ENCODE measurements at places on chromosomes 7 and 10.
A peak's percentile ranks its signal among the peaks of the same experiment; 100 is the strongest.

GRCh38 chr7:22320416-22320815 lies 36.5 kb downstream of the RAPGEF5 start:
- no peak overlapping the region for H3K4me3 ChIP-seq
- H3K27ac ChIP-seq = no peak overlapping the region
- H3K4me1 ChIP-seq = no peaks in the 10 kb centered on the region
- peaks cover 35% of the 10 kb centered on the region for H3K27me3 ChIP-seq
- H3K36me3 ChIP-seq = no peaks in the 10 kb centered on the region

GRCh38 chr7:155069992-155070751 lies at the start of gene HTR5A:
Gene HTR5A (plus strand): TSS chr7:155070324. CDS start chr7:155070900, 576 bp downstream.
- DNase-seq = peak; percentile 75
- H3K4me1 ChIP-seq = no peaks in the 10 kb centered on the region
- no peaks in the 10 kb centered on the region for H3K36me3 ChIP-seq
- H3K27me3 ChIP-seq = peaks cover 42% of the 10 kb centered on the region
- H3K4me3 ChIP-seq = no peak within 1 kb of the TSS

DNA sequence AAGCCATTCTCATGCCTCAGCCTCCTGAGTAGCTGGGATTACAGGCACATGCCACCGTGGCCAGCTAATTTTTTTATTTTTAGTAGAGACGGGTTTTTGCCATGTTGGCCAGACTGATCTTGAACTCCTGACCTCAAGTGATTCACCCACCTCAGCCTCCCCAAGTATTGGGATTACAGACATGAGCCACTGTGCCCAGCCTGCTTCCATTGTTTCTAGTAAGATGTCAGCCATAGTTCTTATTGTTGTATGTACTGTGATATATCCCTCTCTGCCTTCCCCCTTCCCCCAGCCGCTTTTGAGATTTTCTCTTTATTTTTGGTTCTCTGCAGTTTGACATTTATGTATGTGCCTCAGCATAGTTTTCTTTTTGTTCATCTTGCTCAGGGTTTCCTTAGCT lies 87.9 kb upstream of the KLF14 start:
- H3K27ac ChIP-seq = no peak overlapping the region
- no peaks in the 10 kb centered on the region for H3K36me3 ChIP-seq
- H3K4me3 ChIP-seq = no peak overlapping the region
- no peaks in the 10 kb centered on the region for H3K4me1 ChIP-seq

DNA sequence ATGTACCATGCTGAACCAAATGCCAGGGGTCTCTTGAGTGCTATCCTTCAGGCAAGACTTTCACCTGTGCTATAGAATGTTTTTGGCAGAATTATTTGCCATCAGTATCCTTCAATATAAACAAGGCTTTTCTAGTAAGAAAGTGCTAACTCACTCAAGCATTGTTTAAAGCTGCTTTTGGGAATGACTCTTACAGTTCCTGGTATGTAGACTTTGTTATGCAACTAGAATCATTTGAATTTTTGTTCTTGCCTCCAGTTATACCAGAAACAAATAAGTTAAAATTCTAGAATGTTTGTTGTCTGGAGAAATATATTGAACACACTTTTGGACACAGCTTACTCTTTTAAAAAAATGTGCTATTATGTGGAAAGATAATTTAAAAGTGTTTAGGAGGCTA lies 39.5 kb upstream of the RTKN2 start:
- H3K4me3 ChIP-seq = no peak overlapping the region
- H3K27me3 ChIP-seq = peaks cover 22% of the 10 kb centered on the region
- DNase-seq = no peak
- peaks cover 9% of the 10 kb centered on the region for H3K4me1 ChIP-seq
- no peak overlapping the region for H3K27ac ChIP-seq

- H3K36me3 ChIP-seq = no peaks in the 10 kb centered on the region
- H3K27me3 ChIP-seq = no peaks in the 10 kb centered on the region
- no peaks in the 10 kb centered on the region for H3K4me1 ChIP-seq
- DNase-seq = no peak
- no peak overlapping the region for H3K4me3 ChIP-seq
Observed at GRCh38 chr7:78326876-78327275, 528.3 kb downstream of the PHTF2 start.

- H3K36me3 ChIP-seq = peaks cover 10% of the 10 kb centered on the region
- no peak for DNase-seq
- H3K27ac ChIP-seq = no peak overlapping the region
- no peaks in the 10 kb centered on the region for H3K4me1 ChIP-seq
Observed at GRCh38 chr7:94547126-94547525, 37.5 kb downstream of the CASD1 start.

DNA sequence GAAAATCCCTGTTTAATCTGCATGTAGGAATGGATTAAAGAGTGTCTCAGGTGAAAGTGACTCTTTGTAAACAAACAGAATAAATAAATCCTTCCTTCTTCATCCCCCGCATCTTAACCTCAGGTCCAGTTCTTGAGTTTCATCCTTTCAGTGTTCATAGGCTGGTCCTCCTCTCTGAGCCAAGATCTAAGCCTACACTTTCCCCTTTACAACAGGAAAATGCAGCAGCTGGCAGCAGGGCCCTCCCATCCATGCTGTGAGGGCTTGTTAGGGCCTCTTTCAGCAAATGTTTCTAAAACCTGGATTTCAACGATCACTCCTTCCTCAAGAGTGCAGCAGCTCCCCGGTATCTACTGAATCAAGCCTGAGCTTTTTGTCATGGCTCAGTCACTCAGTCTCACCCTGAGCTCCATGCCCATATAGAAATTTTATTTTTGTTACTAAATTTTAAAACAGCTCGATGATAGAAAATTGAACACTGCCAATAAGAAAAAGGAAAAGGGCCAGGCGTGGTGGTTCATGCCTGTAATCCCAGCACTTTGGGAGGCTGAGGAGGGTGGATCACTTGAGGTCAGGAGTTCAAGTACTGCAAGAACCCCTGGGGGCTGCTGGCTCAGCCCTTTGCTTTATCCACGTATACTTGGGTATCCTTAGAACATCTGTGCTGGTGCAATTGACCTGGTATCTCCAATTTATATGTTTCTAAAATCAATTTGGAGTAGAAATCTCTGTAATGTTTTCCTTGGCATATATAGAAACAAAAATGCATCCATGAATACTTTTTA lies 15.6 kb downstream of the BLNK start:
- H3K27ac ChIP-seq = no peak overlapping the region
- no peak for DNase-seq
- H3K4me1 ChIP-seq = no peaks in the 10 kb centered on the region
- peaks cover 18% of the 10 kb centered on the region for H3K27me3 ChIP-seq

DNA sequence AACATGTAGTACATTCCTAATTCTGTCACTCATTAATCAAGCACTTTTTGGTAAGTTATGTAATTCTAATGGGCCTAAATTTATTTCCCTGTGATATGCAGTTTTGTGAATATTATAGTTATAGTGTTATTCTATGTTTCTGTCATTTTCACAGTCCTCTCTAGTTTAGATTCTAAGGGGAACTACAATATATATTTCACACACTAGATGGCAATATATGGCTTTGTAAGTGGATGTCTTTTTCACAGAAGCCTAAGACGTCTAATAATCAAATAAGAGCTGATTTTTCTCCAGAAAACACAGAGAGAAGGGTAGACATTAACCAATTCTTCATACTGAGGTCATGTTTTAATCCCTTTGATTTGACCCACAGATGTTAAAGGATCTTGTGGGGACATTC lies 18.0 kb downstream of the RNLS start:
- peaks cover 13% of the 10 kb centered on the region for H3K4me1 ChIP-seq
- H3K4me3 ChIP-seq = no peak overlapping the region
- no peaks in the 10 kb centered on the region for H3K27me3 ChIP-seq

DNA sequence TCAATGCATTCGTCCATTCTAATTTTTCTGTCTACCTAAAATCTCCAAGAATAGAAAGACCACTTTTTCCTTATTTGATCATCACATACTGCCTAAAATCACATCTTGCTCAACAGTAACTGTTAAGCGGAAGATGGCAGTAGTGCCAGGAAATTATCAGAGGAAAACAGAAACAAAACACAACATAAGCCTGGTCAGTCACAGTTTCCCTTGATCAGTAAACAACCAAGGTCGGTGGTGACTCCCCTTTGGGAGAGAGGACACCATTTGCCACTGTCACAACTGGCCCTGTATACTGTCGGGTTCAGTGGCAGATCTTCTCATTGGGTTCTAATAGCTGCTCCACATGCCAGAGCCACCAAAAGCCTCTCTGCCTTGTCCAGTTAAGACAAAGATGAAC lies 106.6 kb downstream of the PLXNA4 start:
- peaks cover 13% of the 10 kb centered on the region for H3K4me1 ChIP-seq
- no peak overlapping the region for H3K4me3 ChIP-seq
- DNase-seq = no peak
- peaks cover 2% of the 10 kb centered on the region for H3K36me3 ChIP-seq

GRCh38 chr10:3848775-3849635 lies 64.0 kb upstream of the KLF6 start:
- peak overlapping the region; percentile 95 for H3K27ac ChIP-seq
- no peaks in the 10 kb centered on the region for H3K27me3 ChIP-seq

DNA sequence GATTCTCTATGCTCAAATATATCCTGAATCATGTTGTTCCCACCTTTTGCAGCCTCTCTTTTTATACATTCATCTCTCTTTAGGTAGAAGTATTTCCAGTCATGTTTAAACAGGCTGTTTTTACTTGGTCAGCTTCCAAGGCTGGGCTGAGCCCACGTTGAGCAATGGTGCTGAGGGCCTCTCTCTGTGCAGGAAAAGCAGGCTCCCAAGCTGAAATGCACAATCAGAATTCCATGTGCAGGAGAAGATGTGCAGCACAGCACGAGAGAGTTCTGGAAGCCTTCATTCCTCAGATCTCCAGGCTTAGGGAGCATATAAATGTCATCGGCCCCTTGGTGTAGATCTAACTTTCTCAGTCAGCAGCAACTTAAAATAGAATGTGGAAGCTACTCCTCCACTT lies 588.5 kb downstream of the TNS3 start:
- no peak overlapping the region for H3K27ac ChIP-seq
- H3K36me3 ChIP-seq = no peaks in the 10 kb centered on the region
- H3K4me3 ChIP-seq = no peak overlapping the region
- H3K27me3 ChIP-seq = no peaks in the 10 kb centered on the region
- no peaks in the 10 kb centered on the region for H3K4me1 ChIP-seq
- DNase-seq = no peak

DNA sequence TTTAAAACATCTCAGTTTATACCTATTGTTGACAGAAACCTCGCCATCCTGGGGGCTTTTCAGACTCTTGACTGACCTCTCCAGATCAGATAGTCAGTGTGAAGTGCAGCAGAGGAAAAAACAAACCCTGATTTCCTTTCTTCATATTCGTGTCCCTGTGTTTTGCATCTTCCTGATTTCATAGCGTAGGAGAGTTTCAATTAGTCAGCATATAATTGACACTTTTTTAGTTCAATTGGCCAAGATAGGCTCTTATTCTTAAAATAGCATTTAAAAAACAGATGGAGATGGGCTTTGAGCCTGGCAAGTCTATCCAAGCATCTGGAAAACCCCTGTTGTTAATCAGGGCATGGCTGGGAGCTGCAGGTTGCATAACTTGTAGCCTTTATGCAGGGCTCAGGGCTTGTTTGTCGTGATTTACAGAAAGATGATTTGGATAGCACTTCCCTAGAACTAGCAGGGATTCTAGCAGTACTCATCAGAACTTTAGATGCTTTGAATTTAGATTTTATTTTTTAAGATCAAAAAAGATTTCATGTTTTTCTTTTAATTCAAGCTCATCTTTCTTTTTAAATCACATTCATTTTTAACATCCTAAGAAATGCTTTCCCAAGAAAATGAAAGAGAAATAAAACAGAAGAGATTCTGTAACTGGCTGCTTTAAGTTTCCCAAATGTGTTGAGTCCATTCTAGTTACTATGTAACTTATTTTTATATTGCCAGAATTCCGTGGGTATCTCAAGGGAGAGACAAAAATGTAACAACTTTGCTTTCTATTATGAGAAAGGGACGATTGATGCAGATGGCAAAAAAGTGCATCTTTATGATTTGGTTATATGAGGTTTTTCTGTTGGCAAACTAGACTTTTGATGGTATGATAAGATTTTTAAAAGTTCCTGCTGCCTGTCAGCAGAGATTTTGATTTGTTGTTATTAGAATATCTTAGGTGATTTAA lies 270.8 kb upstream of the FZD8 start:
- H3K27ac ChIP-seq = no peak overlapping the region
- H3K4me1 ChIP-seq = no peaks in the 10 kb centered on the region
- no peak overlapping the region for H3K4me3 ChIP-seq

- no peak overlapping the region for H3K27ac ChIP-seq
- DNase-seq = no peak
- no peaks in the 10 kb centered on the region for H3K36me3 ChIP-seq
- no peak overlapping the region for H3K4me3 ChIP-seq
- peaks cover 4% of the 10 kb centered on the region for H3K27me3 ChIP-seq
Observed at GRCh38 chr10:52249850-52250395, 64.2 kb upstream of the DKK1 start.

DNA sequence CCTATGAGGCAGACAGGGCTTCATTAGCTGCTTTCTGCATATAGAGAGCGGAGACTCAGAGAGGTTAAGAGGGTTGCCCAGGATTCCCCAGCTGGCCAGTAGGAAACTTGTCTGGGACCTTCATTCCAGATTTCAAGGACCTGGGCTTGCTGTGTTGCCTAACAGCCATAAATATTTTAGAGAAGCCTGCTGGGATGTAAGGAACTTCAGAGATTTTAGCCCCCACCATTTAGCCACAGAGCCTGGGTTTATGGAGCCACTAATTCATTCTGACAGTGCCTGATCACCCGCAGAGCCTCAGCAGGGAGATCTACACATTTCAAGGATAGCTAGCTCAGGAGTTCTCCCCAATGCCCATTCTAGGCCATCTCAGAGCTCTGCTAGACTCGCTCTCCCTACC lies 56.6 kb upstream of the TRUB1 start:
- DNase-seq = no peak
- H3K4me3 ChIP-seq = no peak overlapping the region
- H3K27ac ChIP-seq = no peak overlapping the region

- no peaks in the 10 kb centered on the region for H3K36me3 ChIP-seq
- H3K27me3 ChIP-seq = peaks cover 42% of the 10 kb centered on the region
- H3K27ac ChIP-seq = no peak overlapping the region
- H3K4me1 ChIP-seq = peaks cover 2% of the 10 kb centered on the region
- no peak for DNase-seq
Observed at GRCh38 chr7:94047956-94048355, 43.8 kb upstream of the BET1 start.

DNA sequence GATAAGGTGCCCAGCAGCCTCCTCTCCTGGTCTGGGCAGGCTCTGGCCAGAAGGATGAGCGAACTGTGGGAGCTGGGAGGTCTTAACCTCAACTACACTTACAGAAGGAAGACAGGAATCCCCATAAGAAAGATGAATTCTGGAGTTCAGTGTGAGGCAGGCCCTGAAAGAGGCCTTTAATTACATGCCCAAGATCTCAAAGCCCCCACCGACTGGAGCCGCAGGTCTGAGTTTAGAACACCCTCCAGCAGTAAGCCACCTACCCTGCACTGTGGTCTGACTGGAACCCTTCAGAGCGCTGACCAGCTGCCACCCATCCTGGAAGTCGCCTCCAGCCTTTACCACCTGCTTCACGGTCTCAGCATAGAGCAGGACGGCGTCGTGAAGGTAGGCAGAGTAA lies 28.2 kb upstream of the ACSL5 start:
- peaks cover 7% of the 10 kb centered on the region for H3K27me3 ChIP-seq
- DNase-seq = no peak
- no peak overlapping the region for H3K27ac ChIP-seq
- H3K4me3 ChIP-seq = no peak overlapping the region
- peaks cover 3% of the 10 kb centered on the region for H3K4me1 ChIP-seq
